Activated CD8-positive, alpha-beta memory T cell treated with anti-CD3 and anti-CD28 coated beads, Interleukin-2, amount 10 ng/mL, durations not matched to agents 7 days and 5 days (primary cell): ENCODE measurements at places on chromosomes 11 and 22. TPM values are rescaled to one million over a fixed set of nuclear protein-coding genes. Genes with fewer than 3 reads are reported as not detected.

SLC1A2 gene
- not detected for total RNA-seq

FGF3 gene
- total RNA-seq: not detected

GRCh38 chr22:45553351-45554039 lies 50.8 kb downstream of the FBLN1 start:
- H3K4me3 ChIP-seq: no peak overlapping the region
- H3K27me3 ChIP-seq: no peaks in the 10 kb centered on the region
- no peak overlapping the region for H3K27ac ChIP-seq
- DNase-seq: peak; percentile 67
- H3K4me1 ChIP-seq: no peaks in the 10 kb centered on the region

DNA sequence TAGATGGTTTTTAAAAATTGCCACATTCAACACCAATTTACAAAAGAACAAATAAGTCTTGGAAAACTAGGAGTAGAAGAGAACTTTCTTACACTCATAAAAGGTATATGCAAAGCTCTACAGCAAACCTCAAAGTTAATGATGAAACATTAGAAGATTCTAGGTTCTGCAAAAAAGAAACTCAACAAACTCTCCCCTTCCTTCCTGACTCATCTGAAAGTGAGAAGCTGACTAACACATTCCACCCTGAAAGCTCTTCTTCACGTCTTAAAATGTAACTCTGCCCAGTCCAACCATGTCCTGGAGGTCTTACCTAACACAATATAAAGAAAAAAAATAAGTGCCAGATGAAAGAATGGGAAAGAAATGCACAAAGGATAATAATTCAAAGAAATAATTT lies 218.9 kb upstream of the ISX start:
- H3K4me1 ChIP-seq: peaks cover 2% of the 10 kb centered on the region
- H3K27me3 ChIP-seq: no peaks in the 10 kb centered on the region
- H3K4me3 ChIP-seq: no peak overlapping the region
- no peak overlapping the region for H3K27ac ChIP-seq
- DNase-seq: no peak
- H3K36me3 ChIP-seq: peaks cover 1% of the 10 kb centered on the region

GRCh38 chr11:12803086-12803826 lies 129.0 kb downstream of the TEAD1 start:
- peaks cover 2% of the 10 kb centered on the region for H3K36me3 ChIP-seq
- H3K4me3 ChIP-seq: no peak overlapping the region
- H3K4me1 ChIP-seq: peaks cover 6% of the 10 kb centered on the region
- no peak overlapping the region for H3K27ac ChIP-seq

- no peak overlapping the region for H3K4me3 ChIP-seq
- no peaks in the 10 kb centered on the region for H3K4me1 ChIP-seq
- no peaks in the 10 kb centered on the region for H3K27me3 ChIP-seq
- no peaks in the 10 kb centered on the region for H3K36me3 ChIP-seq
- no peak overlapping the region for H3K27ac ChIP-seq
These were observed 311.9 kb downstream of the GUCY1A2 start for GRCh38 chr11:106706355-106706754.

DNA sequence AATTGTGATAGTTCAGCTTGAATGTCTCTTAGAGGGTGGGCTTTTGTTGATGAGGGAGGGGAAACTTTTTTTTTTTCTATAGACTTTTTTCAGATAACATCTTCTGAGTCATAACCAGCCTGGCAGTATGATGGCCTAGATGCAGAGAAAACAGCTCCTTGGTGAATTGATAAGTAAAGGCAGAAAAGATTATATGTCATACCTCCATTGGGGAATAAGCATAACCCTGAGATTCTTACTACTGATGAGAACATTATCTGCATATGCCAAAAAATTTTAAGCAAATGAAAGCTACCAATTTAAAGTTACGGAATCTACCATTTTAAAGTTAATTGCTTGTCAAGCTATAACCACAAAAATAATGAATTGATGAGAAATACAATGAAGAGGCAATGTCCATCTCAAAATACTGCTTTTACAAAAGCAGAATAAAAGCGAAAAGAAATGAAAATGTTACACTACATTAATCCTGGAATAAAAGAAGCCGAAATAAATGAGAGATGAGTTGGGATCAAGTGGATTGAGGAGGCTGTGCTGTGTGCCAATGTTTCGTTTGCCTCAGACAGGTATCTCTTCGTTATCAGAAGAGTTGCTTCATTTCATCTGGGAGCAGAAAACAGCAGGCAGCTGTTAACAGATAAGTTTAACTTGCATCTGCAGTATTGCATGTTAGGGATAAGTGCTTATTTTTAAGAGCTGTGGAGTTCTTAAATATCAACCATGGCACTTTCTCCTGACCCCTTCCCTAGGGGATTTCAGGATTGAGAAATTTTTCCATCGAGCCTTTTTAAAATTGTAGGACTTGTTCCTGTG lies 3.9 kb downstream of the MALAT1 start:
- no peak overlapping the region for H3K4me3 ChIP-seq
- peaks cover 43% of the 10 kb centered on the region for H3K4me1 ChIP-seq
- DNase-seq: no peak
- peaks cover 6% of the 10 kb centered on the region for H3K27me3 ChIP-seq
- no peak overlapping the region for H3K27ac ChIP-seq

GRCh38 chr11:45652781-45653180 lies 12.6 kb downstream of the CHST1 start:
- H3K4me1 ChIP-seq: peaks cover 7% of the 10 kb centered on the region
- H3K36me3 ChIP-seq: no peaks in the 10 kb centered on the region
- no peak overlapping the region for H3K4me3 ChIP-seq
- H3K27ac ChIP-seq: no peak overlapping the region
- H3K27me3 ChIP-seq: peaks cover 24% of the 10 kb centered on the region
- peak; percentile 25 for DNase-seq

GRM5 gene
- total RNA-seq: not detected

DNA sequence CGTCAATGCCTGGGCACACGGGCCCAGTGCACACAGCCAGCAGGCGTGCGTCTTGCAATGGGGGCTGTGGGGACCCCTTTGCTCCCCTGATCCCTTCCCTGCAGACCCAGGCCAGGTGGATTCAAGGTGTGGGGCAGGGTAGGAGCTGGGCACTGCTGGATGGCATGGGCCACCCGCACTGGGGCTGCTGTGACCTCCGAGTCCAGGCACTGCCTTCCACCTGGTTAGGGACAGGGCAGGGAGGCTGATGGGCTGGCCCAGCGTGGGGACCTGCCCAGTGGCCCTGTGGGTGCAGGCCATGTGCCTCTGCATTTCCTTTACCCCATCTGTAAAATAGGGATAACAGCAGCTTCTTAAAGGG lies 22.9 kb downstream of the KCNQ1 start:
- DNase-seq: no peak
- H3K27me3 ChIP-seq: peaks cover 22% of the 10 kb centered on the region
- H3K4me3 ChIP-seq: no peak overlapping the region
- peak overlapping the region; percentile 64 for H3K27ac ChIP-seq
- H3K36me3 ChIP-seq: no peaks in the 10 kb centered on the region
- peaks cover 26% of the 10 kb centered on the region for H3K4me1 ChIP-seq

DNA sequence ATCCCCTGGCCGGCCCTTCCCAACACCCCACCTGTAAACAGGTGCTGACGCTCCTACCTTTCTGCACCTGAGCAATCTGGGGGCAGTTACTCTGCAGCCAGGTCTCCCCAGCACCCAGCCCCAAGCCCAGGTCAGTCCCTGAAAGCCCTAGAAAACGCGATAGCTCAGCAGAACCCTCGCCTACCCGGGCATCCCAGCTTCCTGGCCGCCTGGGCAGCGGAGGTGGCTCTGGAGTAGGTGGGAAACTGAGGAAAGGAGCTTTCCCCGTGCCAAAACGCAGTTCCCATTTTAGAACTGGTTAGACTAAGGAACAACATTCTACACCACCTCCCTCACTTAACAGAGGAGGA lies 445 bp downstream of the SYTL2 start:
- no peaks in the 10 kb centered on the region for H3K36me3 ChIP-seq
- peaks cover 26% of the 10 kb centered on the region for H3K4me1 ChIP-seq
- peak overlapping the region; percentile 86 for H3K4me3 ChIP-seq
- no peaks in the 10 kb centered on the region for H3K27me3 ChIP-seq

DNA sequence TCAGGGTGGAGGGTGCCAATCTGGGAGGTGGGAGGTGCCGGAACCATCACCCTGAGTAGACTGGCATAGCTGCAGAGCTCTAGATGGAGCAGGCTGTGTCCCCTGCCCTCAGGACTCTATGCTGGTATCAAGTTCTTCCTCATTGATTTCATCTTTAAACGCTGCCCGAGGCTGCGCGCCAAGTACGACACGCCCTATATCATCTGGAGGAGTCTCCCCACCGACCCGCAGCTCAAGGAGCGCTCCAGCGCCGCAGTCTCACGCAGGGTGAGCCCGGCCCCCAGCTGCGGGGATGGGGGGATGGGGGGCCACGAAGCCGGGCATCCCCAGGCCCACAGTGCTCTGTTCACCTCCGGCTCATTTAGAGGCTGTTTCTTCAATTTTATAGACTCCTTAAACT lies 52.5 kb downstream of the GRAMD4 start:
- H3K27me3 ChIP-seq: no peaks in the 10 kb centered on the region
- no peak overlapping the region for H3K27ac ChIP-seq
- no peak overlapping the region for H3K4me3 ChIP-seq
- peaks cover 24% of the 10 kb centered on the region for H3K4me1 ChIP-seq
- no peaks in the 10 kb centered on the region for H3K36me3 ChIP-seq
- DNase-seq: no peak

- H3K4me3 ChIP-seq: no peak overlapping the region
- H3K27me3 ChIP-seq: peaks cover 6% of the 10 kb centered on the region
- peak overlapping the region; percentile 81 for H3K27ac ChIP-seq
- DNase-seq: peak; percentile 85
These were observed 3.9 kb upstream of the RNF215 start for GRCh38 chr22:30390974-30391691.

P2RY2 gene
- not detected for total RNA-seq

- no peak overlapping the region for H3K4me3 ChIP-seq
- no peaks in the 10 kb centered on the region for H3K36me3 ChIP-seq
- H3K27ac ChIP-seq: no peak overlapping the region
- H3K27me3 ChIP-seq: peaks cover 5% of the 10 kb centered on the region
- DNase-seq: no peak
These were observed 32.6 kb upstream of the TMEM123 start for GRCh38 chr11:102485095-102485722.

DNA sequence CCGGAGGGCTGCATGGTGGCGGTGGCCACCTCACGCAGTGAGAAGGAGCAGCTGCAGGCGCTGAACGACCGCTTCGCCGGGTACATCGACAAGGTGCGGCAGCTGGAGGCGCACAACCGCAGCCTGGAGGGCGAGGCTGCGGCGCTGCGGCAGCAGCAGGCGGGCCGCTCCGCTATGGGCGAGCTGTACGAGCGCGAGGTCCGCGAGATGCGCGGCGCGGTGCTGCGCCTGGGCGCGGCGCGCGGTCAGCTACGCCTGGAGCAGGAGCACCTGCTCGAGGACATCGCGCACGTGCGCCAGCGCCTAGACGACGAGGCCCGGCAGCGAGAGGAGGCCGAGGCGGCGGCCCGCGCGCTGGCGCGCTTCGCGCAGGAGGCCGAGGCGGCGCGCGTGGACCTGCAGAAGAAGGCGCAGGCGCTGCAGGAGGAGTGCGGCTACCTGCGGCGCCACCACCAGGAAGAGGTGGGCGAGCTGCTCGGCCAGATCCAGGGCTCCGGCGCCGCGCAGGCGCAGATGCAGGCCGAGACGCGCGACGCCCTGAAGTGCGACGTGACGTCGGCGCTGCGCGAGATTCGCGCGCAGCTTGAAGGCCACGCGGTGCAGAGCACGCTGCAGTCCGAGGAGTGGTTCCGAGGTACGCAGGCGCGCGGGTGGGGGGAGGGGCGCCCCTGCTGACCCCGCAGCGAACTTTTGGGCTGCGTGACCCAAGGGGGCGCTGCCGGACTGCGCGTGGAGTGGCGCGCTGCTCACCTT lies 670 bp downstream of the NEFH start:
- H3K27me3 ChIP-seq: peaks cover 40% of the 10 kb centered on the region
- H3K4me3 ChIP-seq: peak overlapping the region; percentile 68
- peak; percentile 73 for DNase-seq
- peaks cover 3% of the 10 kb centered on the region for H3K36me3 ChIP-seq
- H3K27ac ChIP-seq: peak overlapping the region; percentile 41

GRCh38 chr11:121105481-121106195 lies 4.6 kb downstream of the TECTA start:
- no peak for DNase-seq
- H3K27me3 ChIP-seq: peaks cover 5% of the 10 kb centered on the region
- no peaks in the 10 kb centered on the region for H3K36me3 ChIP-seq
- no peak overlapping the region for H3K27ac ChIP-seq
- H3K4me3 ChIP-seq: no peak overlapping the region
- no peaks in the 10 kb centered on the region for H3K4me1 ChIP-seq

DNA sequence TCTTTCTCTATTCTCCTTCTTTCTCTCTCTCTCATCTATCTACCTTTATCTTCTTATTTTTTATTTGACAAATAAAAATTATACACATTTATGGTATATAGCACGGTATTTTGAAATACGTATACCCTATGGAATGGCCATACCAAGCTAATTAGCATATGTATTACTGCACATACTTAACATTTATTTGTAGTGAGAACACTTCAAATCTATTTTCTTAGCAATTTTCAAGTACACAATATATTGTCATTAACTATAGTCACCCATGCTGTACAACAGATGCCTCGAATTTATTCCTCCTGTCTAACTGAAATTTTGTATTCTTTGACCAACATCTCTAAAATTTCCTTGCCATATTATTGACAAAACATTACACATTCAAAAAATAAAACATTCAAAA lies 447.1 kb downstream of the MIAT start:
- H3K36me3 ChIP-seq: peaks cover 1% of the 10 kb centered on the region
- no peak for DNase-seq
- H3K4me1 ChIP-seq: no peaks in the 10 kb centered on the region
- H3K4me3 ChIP-seq: no peak overlapping the region
- H3K27ac ChIP-seq: no peak overlapping the region

MIAT gene
- total RNA-seq: 125 TPM

SYT9 gene
- total RNA-seq: not detected

KRTAP5-2 gene
- total RNA-seq: not detected

IGLL1 gene
- 2.0 TPM for total RNA-seq

RAB36 gene
- total RNA-seq: 0.37 TPM

DNA sequence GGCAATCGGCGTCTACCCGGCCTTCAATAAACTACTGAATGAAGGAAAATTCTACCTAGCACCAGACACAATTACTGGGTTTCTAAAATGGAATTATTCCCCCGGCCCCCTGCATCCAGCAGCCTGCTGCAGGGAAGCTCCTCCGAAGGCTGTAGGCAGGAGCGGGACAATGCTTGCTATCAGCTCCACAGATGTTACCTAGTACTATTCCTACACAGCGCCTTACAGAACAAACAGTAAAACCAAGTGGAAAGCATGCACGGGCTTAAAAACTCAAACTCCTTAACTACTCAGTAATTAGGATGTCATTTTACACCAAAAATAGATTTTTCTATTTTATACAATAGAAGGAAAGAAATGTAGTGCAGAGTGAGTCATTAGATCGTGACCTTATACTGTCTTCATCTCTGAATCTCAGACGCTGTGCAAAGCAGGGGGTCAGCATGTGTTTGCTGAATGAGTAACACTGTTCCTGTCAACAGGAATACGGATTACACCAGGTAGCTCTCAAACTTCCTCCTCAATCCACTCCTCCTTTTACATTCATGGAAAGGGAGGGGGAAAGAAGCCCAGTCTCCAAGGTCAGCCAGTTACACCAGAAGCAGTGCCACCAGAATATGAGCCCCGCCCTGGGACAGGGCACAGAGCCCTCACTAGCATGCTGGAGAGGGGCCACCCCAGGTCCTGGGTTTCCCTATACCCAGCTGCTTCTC lies 74.9 kb downstream of the PACSIN2 start:
- H3K27ac ChIP-seq: no peak overlapping the region
- DNase-seq: no peak
- peaks cover 2% of the 10 kb centered on the region for H3K36me3 ChIP-seq
